ENCODE measurements at places on chromosomes 12 and 14. TPM values are rescaled to one million over a fixed set of nuclear protein-coding genes. Genes with fewer than 3 reads are reported as not detected.

DNA sequence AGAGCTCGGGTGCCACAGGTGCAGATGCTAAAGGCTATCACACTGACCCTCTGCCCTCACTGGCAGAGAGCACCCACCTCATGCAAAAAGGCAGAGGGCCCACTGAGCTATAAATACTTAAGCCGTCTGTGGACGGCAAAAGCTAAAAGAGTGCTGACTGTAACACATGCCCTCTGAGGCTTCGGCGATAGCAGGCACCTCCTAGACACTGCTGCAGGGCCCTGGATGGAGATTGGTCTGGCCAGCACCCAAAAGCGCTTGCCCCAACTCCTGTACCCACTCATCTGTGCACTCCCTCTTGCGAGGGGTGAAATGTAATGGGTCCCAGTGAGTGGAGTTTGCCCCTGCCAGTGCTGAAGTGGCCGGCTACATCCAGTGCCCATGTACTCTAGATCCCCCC is 148.7 kb downstream of the SLC16A7 start:
- DNase-seq, result no peak

GRCh38 chr12:75478116-75478794 is 2.3 kb upstream of the GLIPR1 start:
- no peak for DNase-seq

DNA sequence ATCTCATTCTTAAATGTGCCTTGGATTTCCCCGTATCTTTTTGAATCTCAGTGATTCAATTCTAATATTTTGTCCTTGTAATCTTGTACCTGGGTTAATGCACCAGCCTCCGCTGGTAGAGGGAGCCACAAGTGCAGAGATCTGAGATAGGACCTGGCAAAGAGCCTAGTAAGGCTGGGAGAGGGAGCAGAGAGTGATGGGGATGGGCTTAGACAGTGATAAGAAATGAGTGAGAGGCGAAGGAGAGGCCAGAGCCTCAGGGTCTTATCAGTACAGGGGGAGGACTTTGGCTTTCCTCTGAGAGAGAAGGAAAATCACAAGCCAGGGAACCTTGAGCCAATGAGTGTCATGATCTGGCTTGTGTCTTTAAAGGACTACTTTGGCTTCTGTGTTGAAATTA is 30.5 kb upstream of the LMNTD1 start:
- no peak for DNase-seq

DNA sequence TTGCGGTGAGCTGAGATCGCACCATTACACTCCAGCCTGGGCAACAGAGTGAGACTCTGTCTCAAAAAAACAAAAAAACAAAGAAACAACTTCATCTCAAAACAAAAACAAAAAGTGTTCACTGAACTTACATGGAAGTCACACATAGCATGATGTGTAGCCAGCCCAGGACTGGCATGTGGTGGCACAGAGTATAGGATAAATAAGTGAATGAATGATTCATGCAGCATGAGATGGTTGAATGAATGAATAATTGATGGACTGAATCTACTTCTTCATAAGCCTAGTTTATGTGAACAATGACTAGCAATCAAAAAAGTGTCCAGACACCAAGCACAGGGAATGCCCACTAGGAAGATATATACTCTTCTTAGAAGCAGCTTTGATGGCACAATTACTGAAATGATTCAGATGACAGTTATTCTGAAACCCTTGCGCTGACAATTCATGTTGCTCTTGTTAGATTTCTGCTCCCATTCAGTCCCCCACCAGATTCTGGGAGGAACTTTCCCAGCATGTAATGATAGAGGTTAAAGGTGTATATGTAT is 31.6 kb upstream of the SERPINA6 start:
- no peak for DNase-seq

GRCh38 chr12:21296348-21296747 is 38.4 kb downstream of the SLCO1A2 start:
- no peak for DNase-seq

- DNase-seq, result no peak
Observed at GRCh38 chr12:42255221-42255865, 17.3 kb upstream of the YAF2 start.

GRCh38 chr12:34342048-34342447 is 319.8 kb downstream of the ALG10 start:
- DNase-seq, result no peak

GRCh38 chr14:92513204-92513965 is at the start of gene RIN3:
RIN3 (plus strand) TSS chr14:92513781; CDS start chr14:92513933, 152 bp downstream.
- DNase-seq, result no peak

DNA sequence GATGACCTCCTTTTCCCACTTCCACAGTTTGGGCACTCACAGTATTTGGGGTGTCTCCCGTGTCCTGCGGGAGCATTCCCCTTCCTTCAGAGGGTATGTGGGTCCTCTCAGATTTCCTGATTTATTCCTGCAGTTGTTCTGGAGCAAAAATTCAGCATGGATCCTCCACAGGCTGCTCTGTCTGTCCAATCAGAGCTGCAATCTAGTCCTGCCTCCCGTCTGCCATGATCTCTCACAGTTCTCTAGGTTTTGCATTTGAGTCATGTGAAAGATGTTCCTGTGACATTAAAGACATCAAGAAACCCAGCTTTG is 435.9 kb downstream of the TMTC2 start:
- no peak for DNase-seq

DNA sequence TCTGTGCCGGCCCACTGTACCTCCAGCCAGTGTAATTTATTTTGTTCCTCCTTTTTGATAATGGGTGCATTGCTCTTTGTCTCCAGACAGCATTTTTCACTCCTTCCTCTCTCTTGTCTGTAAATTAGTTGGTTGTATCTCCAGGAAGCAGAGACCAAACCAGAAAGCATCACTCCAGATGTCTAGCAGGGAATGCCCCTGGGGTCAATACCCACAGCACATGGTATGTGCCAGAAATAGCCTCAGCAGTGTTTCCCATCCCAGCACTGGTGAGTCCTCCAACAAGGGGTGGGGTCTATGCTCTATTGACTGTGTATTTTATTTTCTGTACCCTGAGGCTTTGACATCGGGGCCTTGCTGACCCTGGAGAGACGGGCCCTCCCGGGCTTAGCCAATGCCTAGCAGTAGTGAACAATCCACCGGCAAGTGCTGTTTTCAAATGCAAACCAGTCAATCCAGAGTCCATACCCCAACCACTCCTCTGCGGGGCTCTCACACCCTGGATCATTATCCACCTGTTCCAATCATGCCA is 50.2 kb upstream of the FZD10 start:
- no peak for DNase-seq

GRCh38 chr12:76633415-76633814 is 73.8 kb upstream of the OSBPL8 start:
- DNase-seq, result no peak

DNA sequence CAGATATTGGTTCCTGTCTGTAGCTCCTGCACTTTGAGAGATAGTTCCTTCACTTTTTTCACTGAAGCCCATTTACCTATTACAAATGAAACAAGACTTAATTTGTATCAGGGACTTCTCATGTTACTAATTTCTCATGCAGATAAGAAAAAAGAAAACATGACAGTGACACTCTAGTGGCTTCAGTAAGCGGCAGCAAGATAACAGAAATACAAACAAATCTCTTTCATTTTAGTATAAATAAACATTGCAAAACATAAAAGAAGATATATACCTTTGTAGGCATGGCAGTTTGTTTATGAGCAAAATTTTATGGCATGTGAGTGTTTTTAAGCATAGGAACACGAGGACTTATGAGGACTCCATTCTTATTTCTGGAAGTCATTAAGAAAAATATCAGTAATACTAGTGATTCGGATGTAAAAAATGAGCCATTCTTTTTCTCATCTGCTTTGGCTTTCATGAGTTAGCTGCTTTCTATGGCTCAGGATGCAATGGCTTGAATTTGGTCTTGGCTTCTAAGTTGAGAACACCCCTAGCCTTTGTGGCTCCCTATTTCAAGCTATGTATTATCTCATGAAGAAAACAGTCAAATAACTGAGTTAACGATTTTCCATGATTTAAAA is 310.1 kb upstream of the RGS6 start:
- DNase-seq, result no peak

DNA sequence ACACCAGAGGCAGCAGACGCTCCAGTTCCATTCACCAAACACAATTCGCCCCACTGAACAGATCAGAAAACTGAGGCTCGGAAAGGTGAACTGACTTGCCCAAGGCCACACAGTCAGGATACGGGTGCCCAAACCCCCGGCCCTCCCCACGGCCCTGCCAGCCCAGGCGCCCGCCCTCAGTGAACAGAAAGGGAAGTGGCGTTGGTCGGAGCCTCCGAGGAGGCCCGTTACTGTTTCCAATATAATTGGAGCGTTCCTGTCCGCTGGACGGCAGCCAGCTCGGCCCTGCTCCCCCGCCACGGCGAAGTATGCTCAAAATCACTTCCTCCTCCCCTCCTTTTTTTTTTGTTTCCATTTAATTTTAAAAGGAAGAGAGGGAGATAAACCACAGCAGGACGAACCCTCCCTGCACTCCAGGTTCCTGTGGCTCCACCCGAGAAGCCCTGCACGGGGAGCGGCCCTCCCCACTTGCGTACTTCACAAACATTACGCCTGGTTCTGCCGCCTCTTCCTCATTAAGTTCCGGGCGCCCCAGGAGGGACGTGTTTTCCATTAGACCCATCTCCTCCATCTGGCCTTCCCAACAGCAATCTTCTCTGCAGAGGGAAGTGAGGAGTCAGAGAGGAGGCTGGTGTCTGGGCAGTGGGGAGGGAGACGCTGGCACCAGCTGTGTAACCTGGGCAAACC is 61.1 kb downstream of the NCOR2 start:
- DNase-seq, result no peak

GRCh38 chr14:61234215-61234916 is 46.8 kb downstream of the TMEM30B start:
- no peak for DNase-seq

DNA sequence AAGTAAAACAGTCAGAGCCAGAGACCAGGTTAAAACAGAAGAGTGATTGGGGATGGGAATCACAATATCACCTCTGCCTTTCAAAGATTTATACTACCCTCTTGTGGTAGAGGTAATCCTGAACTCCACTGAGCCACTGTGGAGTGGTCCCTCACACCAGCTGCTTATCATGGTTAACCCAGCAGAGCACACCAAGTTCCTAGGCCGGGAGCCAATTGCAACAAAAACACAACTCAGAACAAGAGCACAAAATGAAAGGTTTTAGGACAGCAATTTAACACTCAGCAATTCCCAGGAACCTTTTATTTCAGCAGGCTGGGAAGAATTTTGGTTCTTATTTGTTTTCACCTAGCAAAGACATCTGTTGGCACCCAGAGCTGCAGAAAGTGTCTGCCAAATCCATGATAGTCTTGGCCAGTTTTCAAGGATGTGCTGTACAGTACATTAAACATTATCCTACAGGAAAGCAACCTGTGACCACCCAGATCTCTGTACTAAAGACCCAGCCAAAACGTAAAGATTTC is 220.5 kb upstream of the ATXN7L3B start:
- DNase-seq, result no peak

DNA sequence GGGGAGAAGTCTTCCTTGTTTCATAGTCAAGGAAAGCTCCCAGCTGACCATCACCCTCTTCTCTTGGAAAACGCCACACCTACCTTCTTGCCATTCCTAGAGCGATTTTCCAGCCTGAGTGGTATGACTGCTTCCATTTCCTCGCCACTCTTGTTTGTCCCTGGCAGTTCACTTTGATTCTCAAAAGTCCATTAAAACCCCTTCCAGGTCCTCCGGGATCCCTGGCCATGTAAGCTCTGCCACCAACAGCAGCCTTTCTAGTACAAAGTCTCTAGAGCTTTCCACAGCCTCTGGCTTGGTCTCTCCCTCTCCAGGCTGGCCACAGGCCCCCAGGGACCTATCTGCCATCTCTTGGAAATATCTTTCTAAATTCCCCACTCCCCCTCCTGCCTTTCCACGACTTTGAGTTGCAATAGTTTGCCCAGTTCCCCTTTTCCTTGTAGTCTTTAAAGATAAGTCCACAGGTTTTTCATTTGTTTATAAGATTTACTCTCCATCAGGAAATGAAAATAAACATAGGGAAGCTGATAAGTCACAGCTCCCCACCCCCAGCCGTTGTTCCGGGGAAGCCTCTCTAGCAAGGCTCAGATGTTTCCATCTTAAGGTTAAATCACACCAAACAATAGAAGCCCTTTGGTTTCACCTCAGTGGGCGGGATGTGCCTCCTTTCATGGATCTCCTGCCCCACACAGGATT is 42.9 kb upstream of the SINHCAF start:
- DNase-seq, result peak; percentile 56

GRCh38 chr14:34043627-34044372 is 92.9 kb upstream of the EGLN3 start:
- no peak for DNase-seq

The DAD1 gene
- total RNA-seq, result 131 TPM

The PDE6H gene
- not detected for total RNA-seq

The CDC42BPB gene
- total RNA-seq, result 87.9 TPM

The CMAS gene
- total RNA-seq, result 53.2 TPM

The CCNK gene
- total RNA-seq, result 81.9 TPM

The SRRM4 gene
- 1.1 TPM for total RNA-seq
